Stimulated activated CD4-positive, alpha-beta T cell treated with anti-CD3 and anti-CD28 coated beads, Interleukin-4, amount 100 ng/mL, for 24 hours (primary cell): ENCODE measurements at places on chromosomes 5 and 9.

DNA sequence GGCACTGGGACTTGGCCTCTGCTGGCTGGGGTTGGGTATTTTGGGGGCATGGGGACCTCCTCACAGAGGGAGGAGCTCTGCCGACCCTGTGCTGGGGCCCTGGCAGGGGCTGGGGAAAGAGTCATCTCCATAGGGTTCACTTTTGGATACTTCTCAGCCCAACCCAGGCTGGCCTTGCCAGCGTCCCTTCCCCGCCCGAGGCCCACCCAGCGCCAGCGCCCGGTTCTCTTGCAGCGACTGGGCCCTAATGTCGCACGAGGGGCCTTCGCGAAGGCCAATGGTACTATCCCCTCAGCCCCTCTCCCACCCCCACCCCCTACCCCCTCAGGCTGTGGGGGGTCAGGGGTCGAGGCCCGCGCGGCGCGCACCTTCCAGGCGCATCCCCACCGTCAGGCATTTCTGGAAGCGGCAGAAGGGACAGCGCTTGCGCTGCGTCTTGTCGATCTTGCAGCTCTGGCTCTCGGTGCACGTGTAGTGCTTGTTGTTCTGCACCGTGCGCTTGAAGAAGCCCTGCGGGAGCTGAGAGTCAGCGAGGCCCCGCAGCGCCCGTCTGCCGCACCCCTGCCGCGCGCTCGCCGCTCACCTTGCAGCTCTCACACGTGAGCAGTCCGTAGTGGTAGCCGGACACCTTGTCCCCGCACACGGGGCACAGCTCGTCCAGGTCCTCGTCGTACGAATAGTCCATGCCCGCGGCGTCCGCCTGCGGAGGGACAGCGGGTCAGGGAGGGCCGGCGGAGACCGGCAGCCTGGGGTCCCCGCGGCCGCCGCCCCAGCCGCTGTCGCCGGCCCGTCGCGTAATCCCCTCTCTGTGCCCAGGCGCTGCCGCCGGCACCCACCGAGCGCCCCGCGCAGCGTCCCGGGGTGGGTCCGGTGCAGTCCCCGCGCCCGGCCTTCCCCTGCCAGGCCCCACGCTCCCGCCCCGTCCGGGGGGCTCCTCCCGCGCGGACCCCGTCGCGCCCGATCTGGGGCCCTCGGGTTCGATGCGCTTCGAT lies 4.2 kb downstream of the NR5A1 start:
- DNase-seq: no peak

DNA sequence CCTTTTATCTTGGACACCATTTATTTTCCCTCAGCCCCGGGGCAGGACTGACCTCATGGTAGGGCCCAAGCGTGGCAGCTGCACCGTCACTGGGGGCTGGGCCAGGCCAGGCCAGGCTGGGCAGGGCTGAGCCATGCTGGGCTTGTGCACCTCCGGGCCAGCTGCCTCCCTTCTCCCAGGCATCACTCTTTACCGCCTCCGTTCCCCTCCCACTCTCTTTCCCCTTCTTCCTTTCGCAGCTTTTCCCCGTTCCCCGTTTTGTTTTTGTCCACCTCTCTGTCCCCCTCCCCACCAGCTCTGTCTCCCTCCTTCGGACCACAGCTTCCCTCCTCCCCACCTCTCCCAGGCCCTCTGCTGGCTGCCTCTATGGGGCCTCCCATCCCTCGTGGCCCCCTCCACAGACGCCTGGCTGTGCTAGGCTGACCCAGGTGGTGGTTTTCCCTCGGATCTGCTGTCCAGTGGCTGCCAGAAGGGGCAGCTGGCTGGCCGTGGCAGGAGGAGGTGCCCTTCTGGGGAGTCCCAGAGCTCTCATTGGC lies 17.9 kb downstream of the FGF18 start:
- no peak for DNase-seq

GRCh38 chr5:21070858-21071257 lies 1082.9 kb upstream of the CDH18 start:
- no peak for DNase-seq

- DNase-seq: no peak
Observed at GRCh38 chr9:97556721-97557605, 55.5 kb downstream of the TMOD1 start.

GRCh38 chr9:115413304-115413703 lies 295.3 kb upstream of the TNC start:
- DNase-seq: no peak

GRCh38 chr9:117365438-117365837 lies 49.4 kb downstream of the ASTN2 start:
- no peak for DNase-seq

GRCh38 chr9:136077491-136077890 lies 17.6 kb downstream of the NACC2 start:
- no peak for DNase-seq

- DNase-seq: no peak
Observed at GRCh38 chr5:150402229-150402773, 10.4 kb downstream of the CD74 start.

- DNase-seq: no peak
Observed at GRCh38 chr9:13939701-13940490, 374.0 kb downstream of the NFIB start.

- no peak for DNase-seq
Observed at GRCh38 chr9:134004881-134005280, 12.8 kb upstream of the VAV2 start.

DNA sequence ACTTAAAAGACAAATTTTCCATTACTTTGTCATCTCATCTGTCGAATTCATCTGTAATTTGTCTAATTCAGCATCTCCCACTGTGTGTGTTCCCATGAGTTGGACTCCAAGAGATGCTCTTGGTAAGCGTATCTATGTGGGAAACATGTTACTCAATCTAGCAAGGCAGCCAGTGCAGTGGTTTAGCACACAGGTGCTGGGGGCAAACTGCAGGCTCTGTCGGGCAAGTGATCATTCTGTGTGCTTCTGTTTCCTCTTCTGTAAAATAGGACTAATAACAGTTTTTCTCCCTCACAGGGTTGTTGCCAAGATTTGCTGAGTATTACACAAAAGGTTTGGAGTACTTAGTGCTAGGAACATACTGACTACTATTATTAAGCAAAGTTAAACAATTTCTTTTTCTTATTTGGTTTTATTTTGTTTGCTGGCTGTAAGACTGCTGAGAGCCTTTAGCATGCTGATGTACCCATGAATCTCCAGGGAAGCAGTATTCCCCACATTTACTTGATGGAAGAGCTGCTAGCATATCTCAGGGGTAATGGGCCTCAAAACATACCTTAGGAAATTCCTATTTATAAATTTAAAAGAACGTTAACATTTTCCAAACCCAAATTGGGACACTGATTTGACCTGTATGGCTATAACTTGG lies 709 bp upstream of the GAPT start:
- DNase-seq: no peak

GRCh38 chr5:126188804-126189203 lies 234.4 kb upstream of the GRAMD2B start:
- no peak for DNase-seq

- DNase-seq: no peak
Observed at GRCh38 chr5:65288657-65289056, 193.1 kb downstream of the ADAMTS6 start.

- DNase-seq: no peak
Observed at GRCh38 chr9:10649076-10649475, 36.3 kb upstream of the PTPRD start.

DNA sequence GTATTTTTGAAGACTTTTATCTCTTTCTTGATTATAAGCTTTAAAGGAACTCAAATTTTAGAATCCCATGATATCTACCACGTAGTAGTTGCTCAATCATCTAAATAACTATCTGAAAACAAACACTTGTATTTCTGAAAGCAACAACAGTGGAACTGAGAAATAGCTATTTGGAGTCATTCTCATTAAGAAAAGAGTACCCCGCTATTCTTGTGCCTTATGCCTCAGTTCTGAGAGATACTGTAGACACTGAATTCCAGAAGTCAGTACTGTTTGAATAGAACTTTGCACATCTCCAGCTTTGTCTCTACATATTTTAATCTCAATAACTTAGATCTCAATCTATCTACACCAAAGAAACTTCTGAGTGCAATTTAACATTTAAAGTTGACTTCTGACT lies 11.4 kb downstream of the CHD1 start:
- DNase-seq: no peak

- DNase-seq: no peak
Observed at GRCh38 chr5:147448766-147449165, 61.1 kb downstream of the DPYSL3 start.

- DNase-seq: no peak
Observed at GRCh38 chr5:147286296-147286695, 51.5 kb downstream of the STK32A start.

DNA sequence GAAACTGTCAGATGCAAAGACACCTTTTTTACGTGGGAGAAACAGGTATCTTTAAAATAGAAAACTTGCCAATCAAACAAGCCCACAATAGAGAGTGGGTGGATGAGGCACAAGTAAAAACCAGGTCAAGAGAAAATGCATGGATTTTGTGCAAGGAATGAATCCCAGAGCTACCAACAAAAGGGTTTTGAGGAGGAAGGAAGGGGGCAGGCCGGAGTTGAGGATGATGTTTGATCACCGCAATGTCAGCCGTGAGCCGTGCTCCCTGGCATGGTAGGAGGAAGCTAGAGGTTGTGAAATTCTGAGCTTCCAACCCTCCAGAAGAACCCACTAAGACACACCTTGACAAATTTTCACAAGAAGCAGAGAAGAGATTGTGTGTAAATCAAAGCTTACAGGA lies 53.2 kb downstream of the HRH2 start:
- no peak for DNase-seq

- no peak for DNase-seq
Observed at GRCh38 chr9:114149765-114150340, 5.5 kb upstream of the COL27A1 start.

GRCh38 chr5:144510845-144511579 lies 340.3 kb downstream of the KCTD16 start:
- DNase-seq: no peak

- DNase-seq: no peak
Observed at GRCh38 chr5:113274836-113275414, 159.9 kb downstream of the TSSK1B start.

- no peak for DNase-seq
Observed at GRCh38 chr9:4494332-4494731, 4.1 kb downstream of the SLC1A1 start.

DNA sequence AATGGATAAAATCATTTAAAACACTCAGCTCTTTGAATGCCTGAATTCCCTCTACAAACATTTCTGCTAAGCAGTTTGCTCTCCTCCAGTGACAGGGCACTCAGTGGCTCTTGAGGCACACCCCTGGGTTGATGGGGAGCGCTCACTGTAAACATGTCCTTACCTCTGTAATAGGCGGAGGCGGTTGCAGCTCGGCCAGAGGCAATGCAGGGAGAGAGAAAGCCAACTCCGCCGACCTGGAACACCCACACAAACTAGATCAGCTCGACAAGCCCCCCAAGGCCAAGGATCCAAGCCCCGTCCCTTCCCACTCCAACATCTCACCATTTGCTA lies 329 bp downstream of the CDC23 start:
- no peak for DNase-seq

DNA sequence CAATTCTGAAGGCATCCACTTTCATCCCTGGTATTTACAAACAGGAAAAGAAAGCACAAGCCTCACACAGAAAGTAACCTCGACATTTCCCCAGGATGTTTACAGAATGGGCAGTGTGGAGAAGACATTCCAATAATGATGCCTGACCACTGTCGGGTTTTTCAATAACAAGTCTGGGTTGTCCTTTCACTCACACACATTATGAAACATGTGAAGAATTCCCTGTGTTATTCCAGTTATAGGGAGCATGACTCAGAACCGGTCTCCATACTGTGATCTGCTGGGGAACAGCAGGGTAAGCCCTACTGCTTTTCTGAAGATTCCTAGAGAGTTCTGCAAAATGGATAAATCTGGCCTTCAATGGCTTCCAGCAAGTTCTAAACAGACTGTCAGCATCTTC lies 155.3 kb downstream of the ADAMTS12 start:
- DNase-seq: no peak

- no peak for DNase-seq
Observed at GRCh38 chr5:14206028-14206725, 63.0 kb downstream of the TRIO start.

GRCh38 chr9:75889977-75890471 lies 449 bp upstream of the PCSK5 start:
- DNase-seq: peak; percentile 9

DNA sequence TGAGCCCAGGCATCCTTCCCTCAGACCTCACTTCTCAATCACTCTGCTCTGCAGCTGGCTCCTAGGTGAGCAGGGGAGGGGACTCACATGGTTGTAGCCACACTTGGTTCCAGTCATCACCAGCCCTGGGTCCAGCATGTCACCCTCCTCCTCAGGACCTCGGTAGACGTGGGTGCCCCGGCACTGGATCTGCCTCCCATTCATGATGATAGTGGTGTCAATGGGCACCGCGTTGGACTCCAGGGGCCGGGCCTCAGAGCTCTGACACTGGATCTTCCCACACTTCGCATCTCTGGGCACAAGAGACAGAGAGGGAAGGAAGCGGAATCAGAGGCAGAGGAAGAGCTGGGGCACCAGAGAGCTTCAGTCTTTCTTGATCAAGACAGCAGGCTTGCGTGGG lies 32.9 kb downstream of the NIPAL4 start:
- DNase-seq: no peak

DNA sequence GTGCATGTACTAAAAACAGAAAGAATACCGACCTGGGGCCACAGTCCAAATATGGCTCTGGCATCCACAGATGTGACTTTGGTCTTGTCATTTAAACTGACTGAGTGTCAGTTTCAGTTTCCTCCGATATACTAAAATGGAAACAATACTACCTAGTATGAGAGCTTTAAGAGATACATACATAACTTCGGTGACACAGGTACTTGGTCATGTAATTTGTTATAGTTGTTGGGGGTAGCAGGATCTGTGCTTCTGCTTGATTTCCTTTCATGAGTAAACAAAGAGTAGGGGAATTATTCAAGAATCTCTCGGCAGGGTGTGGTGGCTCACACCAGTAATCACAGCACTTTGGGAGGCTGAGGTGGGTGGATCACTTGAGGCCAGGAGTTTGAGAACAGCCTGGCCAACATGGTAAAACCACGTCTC lies 32.1 kb downstream of the MTMR12 start:
- DNase-seq: peak; percentile 35

DNA sequence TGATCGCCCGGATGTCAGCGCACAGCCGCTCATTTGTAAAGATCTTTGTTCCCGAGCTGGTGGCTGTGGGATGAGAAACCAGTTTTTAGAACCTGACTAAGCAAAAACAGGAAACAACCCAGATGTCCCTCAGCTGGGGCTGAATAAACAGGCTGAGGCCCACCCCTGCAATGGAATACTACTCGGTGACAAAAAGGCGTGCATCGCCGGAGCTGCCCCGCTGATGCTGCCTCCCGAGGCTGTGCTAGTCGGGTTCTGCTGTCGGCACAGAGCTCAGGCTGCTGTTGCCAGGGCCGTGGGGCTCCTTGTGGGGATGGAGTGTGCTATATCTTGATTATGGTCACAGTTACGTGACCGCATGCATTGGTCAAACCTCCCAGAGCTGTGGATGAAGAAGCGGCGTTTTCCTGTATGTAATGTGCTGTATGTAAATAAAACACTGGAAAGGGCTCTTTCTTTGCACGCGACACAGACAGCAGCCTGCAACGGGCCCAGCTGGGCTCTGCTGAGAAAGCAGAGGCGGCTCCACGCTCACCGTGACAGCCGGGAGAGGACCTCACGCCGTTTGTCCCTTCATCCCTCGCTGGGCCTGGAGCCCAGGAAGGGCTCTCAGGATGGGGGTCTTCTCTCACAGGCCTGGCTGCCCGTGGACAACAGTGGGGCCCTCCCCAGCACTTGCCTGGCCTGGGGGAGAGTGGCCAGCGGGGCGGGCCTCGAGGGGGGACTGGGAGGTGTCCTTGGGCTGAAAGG lies 51.5 kb upstream of the RNU6ATAC start:
- DNase-seq: no peak
